ENCODE measurements at places on chromosomes 5 and 9.
A peak's percentile ranks its signal among the peaks of the same experiment; 100 is the strongest.

DNA sequence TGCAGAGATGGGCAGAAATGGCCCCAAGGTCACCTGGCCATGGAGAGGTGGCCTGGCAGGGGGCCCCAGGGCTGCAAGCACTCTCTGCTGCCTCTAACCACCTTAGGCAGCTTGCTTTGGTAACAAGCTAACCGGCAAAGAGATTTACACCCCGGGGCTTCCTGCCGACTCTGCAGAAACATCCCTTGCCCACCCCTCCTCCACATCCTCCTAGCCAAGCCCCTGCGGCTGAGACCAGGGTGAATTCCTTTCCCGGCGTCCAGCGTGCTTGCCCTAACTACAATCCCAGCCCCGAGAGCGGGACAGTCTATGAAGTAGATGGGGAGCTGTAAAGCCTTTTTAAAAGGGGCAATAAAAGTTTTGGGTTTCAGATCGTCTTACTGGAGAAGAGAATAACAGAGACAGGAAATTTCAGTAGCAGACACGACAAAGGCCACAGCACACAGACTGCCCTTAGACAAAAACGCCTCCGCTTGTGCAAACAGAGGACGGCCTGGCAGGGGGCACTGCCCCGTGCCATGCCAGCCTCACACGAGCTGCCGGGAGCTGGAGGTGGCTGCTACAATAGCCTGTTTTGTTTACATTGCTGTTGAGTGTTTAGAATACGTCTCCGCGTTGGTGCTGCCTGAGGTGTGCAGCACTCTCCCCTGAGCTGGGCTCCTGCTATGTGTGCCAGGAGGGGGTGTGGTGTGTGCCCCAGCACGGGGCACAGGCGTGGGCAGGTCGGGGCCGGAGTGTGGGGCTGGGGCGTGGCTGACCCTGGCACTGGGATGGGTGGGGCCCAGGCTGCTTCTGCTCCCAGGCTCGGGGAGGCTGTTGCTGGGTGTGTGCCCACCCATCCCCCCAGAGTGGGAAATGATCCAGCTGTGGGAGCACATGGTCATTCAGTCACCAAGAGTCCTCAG, 15.3 kb downstream of the MYMK start:
- DNase-seq: no peak

DNA sequence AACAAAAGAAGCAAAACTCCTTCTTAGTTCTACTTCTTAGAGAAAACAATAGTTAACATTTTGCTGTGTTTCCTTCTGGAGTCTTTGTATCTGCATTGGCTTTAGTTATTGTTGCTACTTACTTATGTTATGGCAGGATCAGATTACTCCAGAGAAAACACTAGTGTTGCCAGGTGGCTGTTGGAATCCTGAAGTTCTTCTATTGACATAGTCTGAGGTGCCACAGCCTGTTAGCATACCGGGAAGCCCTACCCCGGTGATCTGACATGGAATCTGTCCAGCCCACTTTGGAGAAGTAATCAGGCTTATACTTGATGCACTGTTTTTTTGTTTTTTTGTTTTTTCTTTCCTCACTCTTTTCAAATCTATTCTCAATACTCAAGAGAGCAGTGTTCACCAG, 68.5 kb upstream of the CEP78 start:
- DNase-seq: no peak

DNA sequence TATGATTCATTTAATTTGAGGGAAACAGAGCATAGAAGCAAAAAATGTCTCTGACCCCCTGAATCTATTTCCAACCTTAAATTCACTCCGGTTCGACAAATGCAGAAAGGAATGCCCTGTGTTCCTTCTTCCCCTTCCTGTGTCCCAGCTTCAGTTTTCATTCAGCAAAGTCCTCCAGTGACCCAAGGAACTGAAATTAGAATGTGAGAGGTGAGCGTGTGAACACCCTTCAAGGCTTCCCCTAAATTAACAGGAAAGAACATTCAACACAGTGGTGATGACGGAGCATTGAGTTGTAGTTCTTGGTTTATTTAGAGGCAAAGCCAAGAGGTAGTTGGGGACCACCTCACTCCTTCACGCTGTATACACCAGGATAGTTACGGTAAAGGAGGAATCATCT, 97.6 kb upstream of the CTSL start:
- no peak for DNase-seq

DNA sequence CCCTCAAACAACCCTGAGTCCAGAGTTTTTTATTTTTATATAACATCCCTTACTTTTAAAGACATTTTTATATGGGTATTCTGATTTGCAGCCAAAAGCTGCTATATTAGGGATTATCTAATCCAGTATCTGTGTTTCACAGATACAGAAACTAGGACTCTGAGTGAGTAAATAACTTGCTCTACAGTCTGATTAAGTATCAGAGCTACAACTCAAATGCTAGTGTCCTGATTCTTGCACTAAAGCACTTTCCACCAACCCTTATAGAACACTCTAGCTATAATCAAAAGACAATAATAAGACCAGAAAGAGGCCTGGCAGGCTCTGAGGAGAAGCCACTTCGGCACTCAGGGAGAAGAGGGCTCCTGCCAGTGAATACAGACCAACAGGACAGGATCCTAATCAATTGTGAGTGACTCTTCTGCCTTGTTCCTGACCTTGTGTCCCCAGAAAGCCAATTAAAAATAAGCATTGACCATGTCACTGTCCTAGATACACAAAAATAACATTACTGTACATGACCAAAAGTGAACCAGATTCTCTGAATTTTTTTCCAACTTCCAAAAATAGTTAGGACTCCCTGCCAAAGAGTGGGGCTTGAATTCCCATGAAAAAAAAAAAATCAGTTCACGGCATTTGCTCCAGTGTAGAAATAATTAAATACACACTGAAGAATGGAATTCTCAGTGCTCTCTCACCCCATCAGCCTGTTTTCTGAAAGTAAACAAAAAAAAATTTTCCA, 63.6 kb upstream of the MAP3K1 start:
- no peak for DNase-seq

DNA sequence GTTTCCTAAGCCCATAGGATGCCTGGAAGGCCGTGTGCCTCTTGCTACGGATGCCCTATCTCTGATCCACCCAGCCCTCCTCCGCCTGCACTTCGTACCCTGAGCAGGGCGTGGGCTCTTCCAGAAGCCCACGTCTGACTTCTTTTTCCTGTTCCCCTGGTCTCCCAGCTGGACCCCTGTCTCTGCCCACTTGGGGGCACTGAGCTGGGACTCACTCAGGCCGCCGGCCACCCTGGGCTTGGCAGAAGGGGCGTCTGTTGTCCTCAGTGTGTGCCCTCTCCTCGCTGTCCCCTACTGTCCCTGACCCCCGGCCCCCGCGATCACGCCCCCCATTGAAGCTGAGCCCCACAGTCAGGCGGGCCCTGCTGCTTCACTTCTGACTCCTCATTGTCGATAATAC, 22.0 kb upstream of the RXRA start:
- no peak for DNase-seq

- DNase-seq: no peak
Observed at GRCh38 chr5:134242146-134242545, 16.3 kb upstream of the PPP2CA start.

DNA sequence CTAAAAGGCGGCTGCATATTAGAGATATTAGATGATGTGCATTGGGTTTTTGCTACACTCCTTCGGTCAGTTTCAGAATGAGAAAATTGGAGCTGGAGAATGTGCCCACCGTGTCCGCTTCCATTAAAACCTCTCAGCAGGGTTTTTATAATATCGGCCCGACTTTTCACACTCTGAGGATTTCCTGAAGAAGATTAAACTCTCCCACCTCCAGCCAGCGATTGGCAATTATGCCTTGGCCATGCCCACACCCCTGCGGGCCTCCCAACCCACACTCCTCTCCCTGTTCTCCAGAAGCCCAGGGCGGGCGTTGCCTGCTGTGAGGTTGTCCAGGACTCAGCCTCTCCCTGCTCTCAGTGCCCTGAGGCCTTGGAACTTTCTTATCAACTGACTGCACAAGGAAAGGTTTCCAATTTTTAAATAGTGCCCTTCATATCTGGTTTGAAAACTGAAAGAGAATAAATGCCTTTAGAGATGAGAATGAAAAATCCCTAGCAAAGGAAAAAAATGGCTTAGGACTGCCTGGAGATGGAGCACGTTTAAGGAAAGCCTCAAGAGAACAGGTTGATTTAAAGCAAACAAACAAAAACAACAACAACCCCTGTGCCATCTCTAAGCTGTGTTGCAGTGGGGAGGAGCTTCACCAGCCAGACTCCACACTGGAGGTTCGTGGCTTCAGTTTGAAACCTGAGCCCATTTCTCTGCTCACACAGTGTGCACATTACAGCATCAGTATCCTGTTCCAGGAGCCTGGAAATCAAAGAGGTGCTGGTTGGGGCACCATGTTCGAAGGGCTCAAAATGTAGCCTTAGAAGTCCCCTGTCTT, 292.9 kb downstream of the NSG2 start:
- DNase-seq: no peak

GRCh38 chr5:32193591-32193990, 19.5 kb upstream of the GOLPH3 start:
- DNase-seq: peak; percentile 68

GRCh38 chr5:163898873-163899272, 393.5 kb downstream of the MAT2B start:
- DNase-seq: no peak

GRCh38 chr5:40485021-40485998, 194.4 kb upstream of the PTGER4 start:
- no peak for DNase-seq

- DNase-seq: no peak
Observed at GRCh38 chr5:15904899-15905830, 274.4 kb downstream of the MARCHF11 start.

DNA sequence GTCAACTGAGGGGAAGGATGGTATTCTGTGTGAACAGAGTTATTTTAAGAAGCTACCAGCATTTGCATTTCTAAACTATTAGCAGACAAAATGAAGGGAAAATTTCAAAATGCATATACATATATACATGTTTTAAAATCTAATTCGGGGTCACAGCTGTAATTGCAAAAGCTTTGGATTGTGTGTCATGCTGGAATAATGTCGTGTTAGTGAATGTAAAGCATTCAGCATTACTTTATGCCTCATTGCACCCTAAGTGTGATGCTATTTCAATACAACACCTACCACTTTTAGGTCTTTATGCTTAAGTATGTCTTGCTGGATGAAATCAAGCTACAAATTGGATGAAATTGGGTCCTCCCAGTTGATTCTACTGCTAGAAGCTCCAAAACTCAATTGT, 687.6 kb upstream of the MEF2C start:
- DNase-seq: no peak

DNA sequence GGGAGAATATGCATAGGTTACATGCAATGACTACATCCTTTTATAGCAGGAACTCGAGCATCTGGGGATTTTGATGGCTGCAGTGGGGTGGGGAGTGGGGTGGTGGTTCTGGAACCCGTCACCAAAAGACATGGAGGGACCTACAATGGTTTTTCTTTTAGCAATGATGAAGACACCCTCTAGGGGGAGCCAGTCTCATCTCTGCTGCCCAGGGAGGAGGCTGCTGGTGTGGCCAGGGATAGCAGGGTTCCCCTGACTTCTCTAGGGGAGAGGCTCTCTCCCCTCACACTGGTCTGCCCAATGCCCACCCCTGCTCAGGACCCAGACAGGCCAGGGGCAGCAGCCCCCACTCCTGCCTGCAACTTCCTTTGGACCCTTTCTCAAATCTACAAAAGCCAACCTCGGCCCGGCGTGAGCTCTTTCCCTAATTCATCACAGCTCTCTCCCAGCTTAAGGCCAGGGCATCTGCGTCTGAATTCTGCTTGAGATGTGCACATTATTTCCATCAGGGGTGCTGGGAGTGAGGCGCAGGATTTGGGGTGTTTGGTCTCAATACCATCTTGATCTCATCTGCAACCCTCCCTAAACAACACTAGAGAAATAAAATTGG, 73.6 kb upstream of the RETREG1 start:
- no peak for DNase-seq

GRCh38 chr9:76564297-76564696, 105.3 kb downstream of the GCNT1 start:
- peak; percentile 15 for DNase-seq

DNA sequence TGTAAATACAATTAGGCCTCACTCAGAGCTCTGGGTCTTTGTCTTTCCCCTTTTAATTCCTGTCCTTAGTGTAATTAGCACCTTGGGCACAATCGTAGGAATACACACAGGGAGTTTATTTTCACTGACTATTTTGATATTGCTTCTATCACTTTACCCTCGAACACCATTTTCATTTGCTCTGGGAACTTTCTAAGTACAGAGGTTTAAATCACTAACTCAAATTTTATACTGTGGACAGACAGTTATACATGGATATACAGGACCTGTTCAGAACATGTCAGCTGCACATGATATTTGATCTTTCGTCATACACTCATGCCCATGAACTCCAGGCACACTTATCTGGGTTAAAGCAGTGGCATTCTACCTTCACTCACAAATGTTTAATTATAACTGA, 217.8 kb upstream of the TMEM161B start:
- DNase-seq: no peak

- no peak for DNase-seq
Observed at GRCh38 chr9:97659771-97660170, 26.1 kb downstream of the NCBP1 start.

DNA sequence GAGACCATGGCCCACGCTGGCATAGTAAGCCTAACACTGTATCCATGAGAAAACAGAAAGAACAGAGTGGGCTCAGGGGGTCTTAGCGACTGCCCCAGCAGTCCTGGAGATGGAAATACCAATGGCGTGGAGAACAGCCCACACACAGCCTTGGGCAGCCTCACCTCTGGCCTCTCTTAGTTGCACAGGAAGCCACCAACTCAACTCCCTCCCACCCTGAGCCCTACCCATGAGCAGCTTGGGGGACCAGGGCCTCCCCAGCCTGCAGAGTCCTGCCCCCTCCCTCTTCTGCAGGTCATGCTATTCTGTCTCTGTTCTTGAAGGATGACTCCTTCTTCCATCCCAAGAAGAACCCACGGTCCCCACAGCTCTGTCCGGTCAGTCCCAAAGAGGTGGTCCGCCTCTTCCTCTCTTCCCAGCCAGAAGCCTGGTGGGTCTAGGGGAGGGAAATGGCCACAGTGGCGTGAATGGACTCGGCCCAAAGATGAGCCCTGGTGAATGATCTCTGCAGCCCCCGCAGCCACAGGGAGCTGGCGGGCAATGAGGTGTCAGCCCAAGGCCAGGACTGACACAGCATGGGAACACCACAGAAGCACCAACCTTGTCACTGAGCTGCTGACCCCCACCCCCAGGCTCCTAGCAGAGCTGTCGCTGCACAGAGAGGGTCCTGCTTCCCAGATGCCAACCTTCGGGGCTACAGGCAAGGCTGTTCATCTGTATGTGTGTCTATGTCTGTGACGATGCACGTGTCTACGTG, 131.2 kb downstream of the ROR2 start:
- no peak for DNase-seq

DNA sequence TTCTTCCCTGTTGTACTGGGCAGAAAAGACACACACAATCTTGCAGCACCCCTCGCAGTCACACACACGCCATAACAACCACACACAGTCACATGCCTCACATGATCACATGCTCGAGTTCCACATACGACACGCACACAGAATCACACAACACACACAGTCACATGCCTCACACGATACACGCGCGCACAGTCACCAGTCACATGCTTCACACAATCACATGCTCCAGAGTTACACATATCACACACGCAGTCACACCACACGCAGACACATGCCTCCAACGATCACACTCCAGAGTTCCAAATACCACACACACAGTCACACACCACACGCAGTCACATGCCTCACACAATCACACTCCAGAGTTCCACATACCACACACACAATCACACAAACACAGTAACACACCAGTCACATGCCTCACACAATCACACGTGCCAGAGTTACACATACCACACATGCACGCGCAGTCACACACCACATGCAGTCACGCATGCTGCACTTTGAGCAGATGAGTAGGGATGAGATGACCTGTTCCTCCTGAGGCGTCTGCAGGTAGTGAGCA, 49.0 kb upstream of the LRRC14B start:
- DNase-seq: no peak

GRCh38 chr5:153605386-153605785, 114.9 kb downstream of the GRIA1 start:
- no peak for DNase-seq
